ENCODE measurements at places on chromosomes 7 and 10. TPM values are rescaled to one million over a fixed set of nuclear protein-coding genes. Genes with fewer than 3 reads are reported as not detected.

Gene NUDCD3
- total RNA-seq = 104 TPM

Gene ANKRD30A
- not detected for total RNA-seq

Gene PAXIP1
- 7.1 TPM for total RNA-seq

Gene TLL2
- total RNA-seq = 11.6 TPM

DNA sequence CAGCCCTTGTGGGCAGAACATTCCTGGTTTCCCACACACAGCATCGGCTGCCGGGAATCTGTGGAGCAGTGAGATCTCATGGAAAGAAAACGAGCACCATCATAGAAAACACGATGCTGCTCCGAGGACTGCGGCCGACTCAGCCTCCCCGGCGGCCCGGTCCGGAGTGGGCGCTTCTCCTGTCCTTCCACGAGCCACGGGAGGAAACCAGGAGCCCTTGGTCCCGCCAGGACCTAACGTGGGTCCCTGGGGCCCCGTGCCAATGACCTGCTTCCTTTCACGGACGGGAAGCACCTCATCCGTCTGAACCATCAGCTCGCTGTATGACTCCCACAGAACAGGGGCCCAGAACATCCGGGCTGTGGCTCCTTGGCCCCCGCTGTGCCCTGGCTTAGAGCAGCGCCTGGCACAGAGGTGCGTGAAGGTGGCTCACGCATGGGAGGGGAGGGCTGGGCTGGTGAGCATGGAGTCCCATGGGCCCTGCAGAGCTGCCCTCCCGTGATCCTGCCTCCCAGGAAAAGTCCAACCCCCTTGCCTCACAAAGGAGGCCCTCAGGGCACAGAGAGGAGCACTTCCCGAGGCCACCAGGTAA is 280.5 kb downstream of the MAD1L1 start:
- peak; percentile 19 for DNase-seq

DNA sequence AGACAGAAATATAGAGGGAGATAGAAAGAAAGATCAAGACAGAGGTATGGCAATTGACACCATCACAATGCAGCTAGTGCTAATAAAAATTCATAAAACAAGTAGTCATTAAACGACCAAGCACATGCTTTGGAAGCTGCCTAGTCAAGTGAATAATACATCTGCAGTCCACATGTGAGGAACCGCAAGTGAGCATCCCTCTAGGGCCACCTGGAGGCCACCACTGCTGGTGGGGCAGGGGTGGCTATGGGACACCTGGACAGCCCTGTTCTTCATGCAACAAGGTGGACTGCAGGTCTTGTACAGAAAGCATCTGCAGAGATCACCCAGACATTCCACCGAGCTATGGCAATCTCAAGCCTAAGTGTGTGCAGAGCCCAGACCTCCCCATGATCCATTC is 451.1 kb upstream of the PFKP start:
- DNase-seq = no peak

DNA sequence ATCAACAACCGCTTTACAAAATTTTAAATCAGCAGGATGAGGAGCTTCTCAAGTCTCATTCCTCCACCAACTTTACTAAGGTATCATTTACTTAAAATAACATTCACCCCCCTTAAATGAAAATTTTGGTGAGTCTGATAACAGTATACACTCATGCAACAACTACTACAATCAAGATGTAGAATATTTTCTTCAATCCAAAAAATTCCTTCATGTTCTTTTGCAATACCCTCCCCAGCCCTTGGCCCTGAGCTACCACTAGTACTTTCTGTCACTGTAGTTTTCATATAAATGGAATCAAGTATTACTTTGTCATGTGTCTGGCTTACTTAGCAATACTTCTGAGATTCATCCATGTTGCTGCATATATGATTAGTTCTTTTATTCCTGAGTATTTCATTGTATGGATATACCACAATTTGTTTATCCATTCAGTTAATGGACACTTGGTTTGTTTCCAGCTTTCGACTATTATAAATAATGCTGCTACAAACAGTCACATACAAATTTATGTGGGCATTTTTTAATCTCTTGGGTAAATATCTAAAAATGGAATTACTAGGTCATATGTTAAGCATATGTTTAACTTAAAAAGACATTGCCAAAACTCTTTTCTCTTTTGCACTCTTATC is 43.0 kb downstream of the NT5C2 start:
- DNase-seq = no peak

DNA sequence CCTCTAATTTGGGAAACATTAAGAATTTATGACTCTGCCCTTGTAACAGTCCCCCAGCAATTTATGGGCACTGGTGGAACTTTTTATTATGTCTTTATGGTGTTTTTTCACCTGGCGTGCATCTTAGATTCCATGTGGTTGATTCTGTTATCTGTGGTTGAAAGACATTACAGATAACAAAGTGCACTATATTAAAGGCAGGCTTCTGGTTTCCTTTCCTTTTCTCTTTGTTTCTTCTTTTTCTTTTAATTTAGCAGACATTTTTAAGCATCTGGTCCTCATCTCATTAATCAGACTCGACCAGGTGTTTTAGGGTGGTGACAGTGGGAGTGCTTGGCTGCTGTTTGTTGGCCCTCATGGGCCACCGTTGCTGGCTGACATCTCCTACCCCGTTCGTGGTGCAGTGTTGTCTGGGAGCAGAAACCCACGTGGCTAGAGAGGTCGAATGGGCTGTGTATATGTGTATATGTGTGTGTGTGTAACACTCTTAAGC is 77.4 kb downstream of the LRMDA start:
- no peak for DNase-seq

DNA sequence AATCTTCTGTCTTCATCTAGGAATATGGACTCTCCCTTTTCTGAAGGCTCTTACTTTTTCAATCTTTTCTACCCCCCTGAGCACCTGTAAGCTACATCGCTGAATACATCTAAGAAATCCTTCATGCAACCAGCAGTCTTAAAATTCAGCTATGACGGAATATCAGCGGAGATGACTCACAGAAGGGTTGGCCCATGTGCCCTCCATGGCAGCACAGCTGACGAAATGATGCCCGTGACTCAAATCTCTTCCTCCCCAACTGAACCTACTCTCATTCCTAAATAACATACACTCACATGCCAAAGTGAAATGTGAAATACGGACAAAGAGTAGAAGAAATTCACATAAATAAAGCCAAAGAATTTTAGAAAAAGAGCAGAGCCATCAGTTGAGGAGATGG is 30.3 kb upstream of the NCAPG2 start:
- DNase-seq = no peak

DNA sequence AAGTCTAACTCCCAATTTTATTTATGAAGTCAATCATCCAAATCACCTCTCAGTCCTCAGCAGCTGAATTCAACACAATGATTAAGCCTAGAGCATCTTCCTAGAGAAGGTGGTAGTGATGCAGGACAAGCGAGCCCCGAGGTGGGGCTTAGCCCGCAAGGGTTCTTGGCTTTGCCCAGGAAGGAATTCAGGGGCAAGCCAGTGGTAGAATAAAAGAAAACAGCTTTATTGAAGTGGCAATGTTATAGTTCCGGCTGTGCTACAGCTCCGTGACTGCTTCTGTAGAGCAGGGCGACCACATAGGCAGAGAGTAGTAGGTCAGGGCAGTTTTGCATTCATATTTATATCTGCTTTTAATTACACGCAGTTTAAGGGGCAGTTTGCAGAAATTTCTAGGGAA is 18.1 kb downstream of the IL2RA start:
- no peak for DNase-seq

DNA sequence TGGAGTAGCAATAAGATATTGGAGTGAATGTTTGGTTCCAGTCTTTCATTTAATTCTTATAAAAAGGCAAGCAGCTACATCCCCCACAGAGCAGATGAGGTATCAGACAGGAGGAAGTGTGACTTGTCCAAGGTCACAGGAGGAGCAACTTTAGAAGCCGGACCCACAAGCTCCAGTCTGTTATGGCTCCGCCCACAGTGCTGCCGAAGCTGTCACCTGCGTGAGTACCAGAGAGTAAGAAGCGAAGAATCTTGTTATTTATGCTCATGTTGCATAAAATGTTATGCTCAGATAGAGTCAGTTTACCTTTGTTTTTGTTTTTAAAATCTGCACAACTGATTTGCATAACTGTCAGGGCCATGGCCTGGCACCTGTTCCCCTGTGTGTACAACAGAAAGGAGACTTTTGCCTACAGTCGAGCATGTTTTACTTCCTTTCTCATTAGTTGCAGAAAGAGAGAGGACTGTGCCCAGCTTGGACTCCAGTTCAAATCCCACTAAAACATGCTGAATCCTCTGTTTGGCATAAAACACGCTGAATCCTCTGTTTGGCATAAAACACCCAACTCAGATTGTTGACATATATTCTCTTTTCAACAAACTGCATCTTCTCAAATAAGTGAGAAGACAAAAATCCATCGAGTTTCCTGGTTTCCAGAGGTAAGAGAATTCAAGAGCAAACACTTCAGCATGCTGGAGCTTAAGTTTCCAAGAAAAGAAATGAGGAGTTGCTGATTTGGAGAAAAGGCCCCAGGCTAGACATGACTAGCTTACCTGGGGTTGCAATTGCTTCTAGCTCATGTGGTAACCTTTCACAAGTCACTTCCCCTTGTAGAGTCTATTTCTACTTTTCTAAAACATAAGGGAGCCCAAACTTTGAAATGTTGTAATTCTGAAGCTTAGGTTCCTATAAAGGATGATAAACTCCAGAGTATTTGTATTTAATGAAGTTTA is 409.8 kb upstream of the ZMIZ1 start:
- DNase-seq = no peak

DNA sequence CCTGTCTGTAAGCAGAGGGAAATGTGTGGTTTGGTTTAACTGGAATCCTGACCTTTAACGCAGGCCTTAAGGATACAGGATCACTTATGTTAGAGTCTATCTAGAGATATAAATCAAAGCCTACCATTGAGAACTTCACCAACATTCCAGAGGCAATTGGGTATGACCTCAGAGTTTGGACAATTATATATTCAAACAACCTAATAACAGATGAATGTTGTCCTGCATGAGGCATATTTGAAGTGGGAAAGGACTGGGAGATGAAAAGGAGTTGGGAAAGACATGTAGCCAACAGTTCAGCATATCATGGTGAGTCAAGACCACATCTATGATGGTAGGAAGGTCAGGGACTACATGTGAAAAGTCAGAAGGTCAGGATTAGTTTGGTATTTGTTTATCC is 274.2 kb downstream of the DOCK4 start:
- DNase-seq = no peak

DNA sequence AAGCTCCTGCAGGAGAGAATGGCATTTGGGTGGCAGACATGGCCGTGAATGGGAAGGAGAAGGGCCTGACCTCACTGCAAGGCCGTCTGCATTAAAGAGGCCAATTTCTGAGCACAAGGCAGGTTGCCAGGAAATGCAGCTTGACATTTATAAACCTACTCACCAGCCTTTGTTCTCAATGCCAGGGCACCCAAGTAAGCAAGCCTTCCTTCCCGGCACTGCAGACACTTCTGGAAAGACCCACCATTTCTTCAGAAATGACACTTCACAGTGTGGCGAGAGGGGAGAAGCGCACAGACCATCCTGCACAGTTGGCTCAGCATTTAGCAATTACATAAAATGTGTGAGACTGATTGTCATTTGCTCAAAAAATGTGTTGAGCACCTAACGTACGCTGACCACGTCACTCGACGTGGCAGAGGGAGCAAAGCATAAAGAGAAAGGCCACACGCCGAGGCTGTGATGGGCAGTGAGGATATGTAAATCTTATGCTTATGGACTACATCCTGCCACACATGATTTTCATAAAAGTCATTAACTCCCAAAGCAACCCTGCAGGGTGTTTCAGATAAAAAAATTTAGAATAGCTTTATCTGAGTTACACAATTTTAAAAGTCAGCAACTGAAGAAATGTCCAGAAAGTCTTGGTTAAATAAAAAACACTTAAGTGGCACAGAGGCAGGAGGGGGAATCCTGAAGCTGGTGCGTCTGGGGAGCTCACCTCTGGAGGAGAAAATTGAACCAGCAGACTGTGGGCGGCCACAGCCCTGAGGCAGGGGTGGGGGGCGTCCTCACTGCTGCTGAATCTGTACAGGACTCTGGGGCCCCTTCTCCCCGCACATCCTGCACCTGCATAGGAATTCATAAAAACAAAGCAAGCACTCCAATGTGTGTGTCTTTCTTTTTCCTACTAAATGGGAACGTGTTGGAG is 543.8 kb downstream of the PTPRN2 start:
- DNase-seq = no peak

DNA sequence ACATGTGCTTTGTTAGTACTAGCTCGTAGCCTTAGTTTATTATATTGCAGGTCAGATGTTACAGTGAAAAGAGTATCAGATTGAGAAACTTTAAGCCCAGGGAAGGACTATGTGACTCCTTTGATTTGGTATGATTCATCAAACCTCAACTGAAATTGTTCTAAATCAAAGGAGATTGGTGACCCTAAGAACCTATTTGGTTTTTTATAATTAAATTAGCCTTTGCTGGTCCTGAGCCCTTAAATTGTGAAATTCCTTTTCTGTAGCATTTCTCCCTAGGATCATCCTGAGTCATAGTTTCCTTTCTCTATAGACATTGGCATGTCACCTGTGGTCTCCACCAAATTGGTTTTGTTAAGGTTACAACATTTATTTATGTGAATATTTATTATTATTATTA is 89.7 kb downstream of the POLR1F start:
- DNase-seq = no peak
